ENCODE measurements at places on chromosomes 7 and 10. TPM values are rescaled to one million over a fixed set of nuclear protein-coding genes. Genes with fewer than 3 reads are reported as not detected.

DNA sequence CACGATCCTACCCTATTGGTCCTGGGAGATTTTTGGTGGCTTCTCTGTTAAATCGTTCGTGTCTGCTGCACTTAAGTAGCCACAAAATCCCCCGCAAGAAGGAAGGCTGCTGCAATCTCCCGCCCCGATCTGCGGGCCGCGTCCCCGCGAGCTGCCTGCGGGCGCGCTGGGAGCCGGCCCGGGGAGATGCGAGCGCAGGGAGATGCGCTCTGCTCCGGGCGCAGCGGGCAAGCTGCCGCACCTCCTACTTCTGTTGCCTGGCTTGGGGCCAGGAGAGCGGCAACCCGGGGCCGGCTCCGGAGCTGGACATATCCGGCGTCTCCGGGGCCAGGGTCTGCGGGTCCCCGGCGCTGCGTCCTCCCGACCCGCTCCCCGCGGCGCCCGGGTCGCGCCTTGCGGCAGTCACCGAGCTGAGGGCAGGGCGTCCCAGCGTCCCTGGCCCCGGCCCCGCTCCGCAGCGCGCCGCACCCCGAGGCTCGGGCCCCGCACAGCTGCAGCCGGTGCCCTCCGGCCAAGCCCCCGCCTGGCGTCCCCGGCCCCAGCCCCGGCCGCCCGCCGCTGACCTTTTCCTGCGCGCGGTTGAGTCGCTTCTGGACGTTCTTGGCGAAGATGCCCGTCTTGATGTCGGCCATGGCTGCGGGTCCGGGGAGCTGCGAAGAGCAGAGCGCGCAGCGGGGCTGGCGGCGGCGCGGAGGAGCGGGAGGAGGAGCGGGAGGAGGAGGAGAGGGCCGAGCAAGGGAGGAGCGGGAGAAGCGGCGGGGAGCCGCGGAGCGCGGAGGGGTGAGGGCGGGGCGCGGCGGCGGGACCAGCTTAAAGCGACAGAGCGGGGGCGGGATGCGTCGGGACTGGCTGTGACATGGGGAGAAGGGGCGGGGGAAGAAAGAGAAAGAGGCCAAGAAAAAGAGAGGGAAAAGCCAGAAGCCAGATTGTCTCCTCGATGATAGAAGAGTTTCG lies at the start of gene AMPH:
AMPH (minus strand) TSS at position 654 of the 954 bp plus-strand sequence; CDS start at position 632, 22 bp downstream.
- peak; percentile 79 for DNase-seq
- peaks cover 10% of the 10 kb centered on the region for H3K4me1 ChIP-seq
- peak within 1 kb of the TSS; percentile 10 for H3K27ac ChIP-seq
- H3K27me3 ChIP-seq = peaks cover 54% of the 10 kb centered on the region
- H3K36me3 ChIP-seq = no peaks in the 10 kb centered on the region

GRCh38 chr7:142348921-142349405 lies 91.1 kb upstream of the PRSS58 start:
- no peaks in the 10 kb centered on the region for H3K4me1 ChIP-seq
- H3K27ac ChIP-seq = no peak overlapping the region
- DNase-seq = no peak
- no peak overlapping the region for H3K4me3 ChIP-seq

GRCh38 chr7:40546616-40547501 lies 412.1 kb downstream of the SUGCT start:
- H3K27ac ChIP-seq = no peak overlapping the region
- no peak overlapping the region for H3K4me3 ChIP-seq
- H3K27me3 ChIP-seq = no peaks in the 10 kb centered on the region
- peaks cover 35% of the 10 kb centered on the region for H3K4me1 ChIP-seq
- no peak for DNase-seq
- H3K36me3 ChIP-seq = no peaks in the 10 kb centered on the region

- H3K27ac ChIP-seq = no peak overlapping the region
- DNase-seq = no peak
- no peak overlapping the region for H3K4me3 ChIP-seq
- H3K36me3 ChIP-seq = no peaks in the 10 kb centered on the region
- peaks cover 7% of the 10 kb centered on the region for H3K4me1 ChIP-seq
Measured at GRCh38 chr10:27349987-27350386, 109.4 kb upstream of the ACBD5 start.

DNA sequence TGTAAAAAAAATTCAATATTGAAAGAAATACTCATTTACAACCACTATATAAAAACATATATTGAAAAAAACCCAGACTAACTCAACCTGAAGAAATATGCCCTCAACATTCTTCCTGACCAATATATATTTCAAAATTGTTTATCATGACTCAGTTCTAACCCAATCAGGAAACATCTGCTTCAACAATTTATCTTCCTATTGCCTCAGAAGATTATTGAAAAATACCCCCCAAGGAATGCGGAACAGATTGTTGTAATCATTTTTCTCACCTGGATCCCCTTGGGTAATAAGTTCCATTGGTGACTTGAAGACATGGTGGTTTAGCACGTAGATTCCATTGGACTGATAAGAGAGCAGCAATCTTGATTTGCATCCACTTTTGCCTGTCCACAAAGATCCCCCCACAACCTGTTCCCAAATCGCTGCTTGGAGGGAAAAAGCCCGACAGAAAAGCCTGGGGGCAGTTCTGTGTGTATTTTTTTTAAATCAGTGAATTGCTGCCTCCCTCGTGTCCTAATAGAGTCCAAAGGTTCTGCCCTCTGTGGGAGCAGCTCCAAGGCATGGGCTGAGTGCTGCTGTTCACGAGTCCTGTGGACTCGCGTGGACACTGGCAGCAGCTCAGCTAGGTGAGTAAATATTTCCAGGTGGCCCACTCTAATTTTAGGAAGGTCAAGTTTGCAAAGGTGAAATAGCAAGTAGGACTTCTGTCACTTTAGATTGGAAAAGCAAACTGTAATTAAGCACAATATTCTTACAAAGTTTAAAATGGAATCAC lies 5.9 kb upstream of the INHBA start:
- H3K4me3 ChIP-seq = no peak overlapping the region
- no peaks in the 10 kb centered on the region for H3K36me3 ChIP-seq
- peaks cover 26% of the 10 kb centered on the region for H3K4me1 ChIP-seq
- DNase-seq = no peak
- no peak overlapping the region for H3K27ac ChIP-seq

DNA sequence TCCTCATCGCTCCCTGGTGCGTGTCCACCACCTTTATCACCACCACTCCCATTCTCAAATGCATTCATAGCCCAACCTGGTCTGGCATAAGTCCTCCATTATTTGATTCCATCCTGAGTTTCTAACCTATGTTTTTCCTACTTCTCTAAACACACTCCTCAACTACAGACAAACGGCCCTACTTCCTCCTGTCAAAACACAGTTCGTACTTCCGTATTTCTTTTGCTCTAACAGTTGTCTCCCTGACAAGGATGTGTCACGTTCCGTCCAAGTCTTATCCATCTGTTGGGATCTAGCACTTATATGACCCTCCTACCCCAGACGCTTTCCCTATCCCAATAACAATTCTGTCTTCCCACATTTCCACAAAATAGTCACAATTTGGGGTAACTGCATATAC lies 46.8 kb downstream of the DOCK4 start:
- no peak overlapping the region for H3K4me3 ChIP-seq
- no peaks in the 10 kb centered on the region for H3K27me3 ChIP-seq
- peaks cover 45% of the 10 kb centered on the region for H3K4me1 ChIP-seq
- H3K36me3 ChIP-seq = no peaks in the 10 kb centered on the region

- H3K27ac ChIP-seq = no peak overlapping the region
- no peaks in the 10 kb centered on the region for H3K36me3 ChIP-seq
- H3K4me3 ChIP-seq = no peak overlapping the region
- no peak for DNase-seq
Measured at GRCh38 chr7:138796038-138796615, 1.7 kb upstream of the TMEM213 start.

DNA sequence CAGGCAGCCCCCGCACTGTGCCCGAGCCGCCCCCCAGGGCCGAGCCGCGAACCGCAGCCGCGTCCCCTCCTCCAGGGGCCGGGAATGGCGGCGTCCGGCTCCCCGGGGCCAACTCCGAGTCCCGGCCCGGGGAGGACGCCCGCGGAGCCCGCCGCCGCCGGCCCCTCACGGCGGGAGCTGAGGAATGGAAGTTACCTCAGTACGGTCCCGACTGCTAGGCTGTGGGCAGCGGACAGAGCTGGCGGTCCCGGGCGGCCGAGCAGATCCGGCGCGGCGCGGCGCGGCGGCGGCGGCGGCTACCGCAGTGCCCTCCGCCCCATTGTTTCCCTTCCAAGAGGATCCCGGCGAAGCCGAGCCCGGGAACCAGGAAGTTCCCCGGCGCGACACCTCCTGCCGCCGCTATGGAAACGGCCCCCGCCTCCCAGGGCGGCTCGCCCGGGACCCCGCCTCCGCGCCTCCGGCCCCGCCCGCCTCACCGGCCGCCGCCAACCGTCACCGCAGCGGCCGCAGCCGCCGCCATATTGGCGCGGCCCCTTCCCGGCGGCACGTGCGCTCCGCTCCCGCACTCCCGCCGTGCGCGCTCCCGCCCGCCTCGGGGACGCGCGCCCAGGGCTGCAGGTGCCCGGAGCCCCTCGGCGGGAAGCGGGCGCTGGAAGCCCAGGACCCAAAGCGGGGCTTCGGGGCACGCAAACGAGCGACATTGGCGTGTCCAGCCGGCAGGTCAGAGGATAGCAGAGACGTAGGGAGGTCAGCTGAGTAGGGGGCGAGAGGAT lies at the start of gene USP6NL:
USP6NL (minus strand) TSS at position 403 of the 773 bp plus-strand sequence. CDS start 14,016 bp downstream, outside the sequence.
- DNase-seq = peak; percentile 89
- H3K27me3 ChIP-seq = no peaks in the 10 kb centered on the region
- peak within 1 kb of the TSS; percentile 95 for H3K27ac ChIP-seq
- H3K4me1 ChIP-seq = peaks cover 33% of the 10 kb centered on the region
- no peaks in the 10 kb centered on the region for H3K36me3 ChIP-seq

GRCh38 chr7:1922870-1923236 lies 252.8 kb downstream of the ELFN1 start:
- no peaks in the 10 kb centered on the region for H3K36me3 ChIP-seq
- DNase-seq = no peak
- H3K4me3 ChIP-seq = no peak overlapping the region
- peaks cover 18% of the 10 kb centered on the region for H3K4me1 ChIP-seq
- no peaks in the 10 kb centered on the region for H3K27me3 ChIP-seq
- H3K27ac ChIP-seq = no peak overlapping the region

FZD8 gene
- 3.7 TPM for total RNA-seq

GRCh38 chr7:134705716-134706115 lies 59.1 kb downstream of the BPGM start:
- no peaks in the 10 kb centered on the region for H3K36me3 ChIP-seq
- peak overlapping the region; percentile 84 for H3K27ac ChIP-seq
- no peak overlapping the region for H3K4me3 ChIP-seq
- DNase-seq = no peak

LRRC72 gene
- total RNA-seq = not detected

DNA sequence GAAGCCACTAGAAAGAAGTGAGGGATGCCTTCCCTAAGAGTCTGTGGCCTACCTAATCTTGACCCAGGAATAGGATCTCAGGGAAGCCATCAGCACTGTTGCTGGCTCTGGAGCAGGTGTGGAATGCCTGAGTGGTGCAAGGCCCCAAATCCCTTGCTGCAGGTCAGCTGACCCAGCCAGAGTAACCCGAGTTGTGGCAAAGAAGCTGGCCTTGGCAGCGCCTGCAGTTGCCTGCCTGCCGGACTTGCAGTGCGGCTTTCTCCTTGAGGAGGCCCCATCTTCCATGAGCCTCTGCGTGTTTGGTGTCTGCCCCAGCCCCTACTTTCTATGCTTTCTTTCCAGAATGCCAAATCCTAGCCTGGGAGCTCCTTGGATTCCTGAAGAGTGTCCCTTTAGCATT lies 5.8 kb downstream of the KIAA1217 start:
- no peak for DNase-seq
- H3K4me3 ChIP-seq = peak overlapping the region; percentile 47

DNA sequence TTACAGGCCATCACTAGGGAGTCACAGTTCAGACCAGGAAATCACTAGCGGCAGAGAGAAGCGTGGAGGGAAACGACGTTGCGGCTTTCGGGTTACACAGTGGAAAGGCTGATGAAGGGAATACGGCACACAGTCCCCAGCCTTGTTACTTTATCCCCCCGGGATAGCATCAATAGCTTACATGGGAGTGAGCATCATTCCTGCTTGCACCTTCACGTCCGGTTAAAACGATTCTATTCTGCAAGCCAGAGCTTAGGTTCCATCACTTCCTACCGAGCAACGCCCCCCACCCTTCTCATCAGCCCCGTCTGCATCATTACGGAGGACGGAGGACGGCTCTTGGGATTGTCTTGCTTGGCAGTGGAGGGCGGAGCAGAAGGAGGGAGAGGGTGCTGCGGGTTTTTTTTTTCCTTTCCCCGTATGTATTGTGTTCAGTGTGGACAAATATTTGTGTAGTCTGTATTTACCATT lies 124.9 kb downstream of the CLEC2L start:
- no peak for DNase-seq
- H3K4me1 ChIP-seq = peaks cover 53% of the 10 kb centered on the region
- H3K36me3 ChIP-seq = peaks cover 8% of the 10 kb centered on the region
- H3K27me3 ChIP-seq = no peaks in the 10 kb centered on the region

GRCh38 chr7:136064627-136065237 lies 87.6 kb upstream of the MTPN start:
- H3K27ac ChIP-seq = no peak overlapping the region
- no peak overlapping the region for H3K4me3 ChIP-seq
- H3K4me1 ChIP-seq = peaks cover 16% of the 10 kb centered on the region
- H3K36me3 ChIP-seq = peaks cover 4% of the 10 kb centered on the region
- peaks cover 4% of the 10 kb centered on the region for H3K27me3 ChIP-seq

DNA sequence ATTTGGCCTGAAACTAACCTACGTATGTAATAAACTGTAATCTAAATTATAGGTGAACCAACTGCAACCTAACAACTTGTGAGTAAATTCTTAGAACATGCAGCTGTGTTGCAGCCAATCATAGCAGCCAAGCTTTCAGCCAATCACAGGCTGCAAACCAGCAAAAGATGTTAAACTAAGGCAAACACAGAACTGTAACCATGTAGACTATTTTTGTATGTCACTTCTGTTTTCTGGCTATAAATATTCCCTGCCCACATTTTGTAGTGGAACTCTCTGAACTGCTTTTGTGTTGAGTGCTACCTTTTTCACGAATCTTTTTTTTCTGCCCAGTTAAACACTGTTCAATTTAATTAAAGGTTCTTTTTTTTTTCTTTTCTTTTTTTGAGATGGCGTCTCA lies 28.2 kb upstream of the ZPBP start:
- H3K27me3 ChIP-seq = no peaks in the 10 kb centered on the region
- H3K4me3 ChIP-seq = no peak overlapping the region
- no peaks in the 10 kb centered on the region for H3K36me3 ChIP-seq

DNA sequence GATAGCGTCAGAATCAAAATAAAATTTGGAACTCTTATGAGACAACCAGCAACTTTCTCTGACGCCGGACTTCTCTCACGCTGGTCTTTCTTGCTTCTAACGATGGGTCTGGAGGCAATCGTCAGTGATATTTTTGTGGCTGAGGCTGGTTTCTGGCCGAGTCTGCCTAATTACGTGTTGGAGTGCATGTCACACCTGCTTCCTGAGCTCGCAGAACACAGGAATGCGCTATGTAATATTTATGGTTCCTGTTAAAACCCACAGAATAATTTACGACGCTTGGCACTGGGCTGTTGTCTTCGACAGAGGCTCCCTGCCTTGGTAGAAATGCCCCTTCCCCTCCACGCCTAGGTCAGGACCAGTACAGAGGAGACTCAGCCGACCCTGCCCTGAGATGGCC lies 64.9 kb downstream of the NPTX2 start:
- no peaks in the 10 kb centered on the region for H3K4me1 ChIP-seq
- H3K27ac ChIP-seq = no peak overlapping the region

DNA sequence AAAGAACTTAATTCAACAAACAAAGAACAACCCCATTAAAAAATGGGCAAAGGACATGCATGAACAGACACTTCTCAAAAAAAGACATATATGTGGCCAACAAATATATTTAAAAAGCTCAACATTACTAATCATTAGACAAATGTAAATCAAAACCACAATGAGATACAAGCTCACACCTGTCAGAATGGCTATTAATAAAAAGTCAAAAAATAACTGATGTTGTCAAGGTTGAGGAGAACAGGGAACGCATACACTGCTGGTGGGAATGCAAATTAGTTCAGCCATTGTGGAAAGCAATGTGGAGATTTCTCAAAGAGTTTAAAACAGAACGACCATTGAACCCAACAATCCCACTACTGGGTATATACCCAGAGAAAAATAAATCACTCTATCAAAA lies 19.1 kb downstream of the ZFAND4 start:
- H3K4me1 ChIP-seq = peaks cover 8% of the 10 kb centered on the region
- no peak overlapping the region for H3K27ac ChIP-seq
- no peak for DNase-seq

Data from type B pancreatic cell (in vitro differentiated cells).